ENCODE measurements at places on chromosomes 3 and 15.

DNA sequence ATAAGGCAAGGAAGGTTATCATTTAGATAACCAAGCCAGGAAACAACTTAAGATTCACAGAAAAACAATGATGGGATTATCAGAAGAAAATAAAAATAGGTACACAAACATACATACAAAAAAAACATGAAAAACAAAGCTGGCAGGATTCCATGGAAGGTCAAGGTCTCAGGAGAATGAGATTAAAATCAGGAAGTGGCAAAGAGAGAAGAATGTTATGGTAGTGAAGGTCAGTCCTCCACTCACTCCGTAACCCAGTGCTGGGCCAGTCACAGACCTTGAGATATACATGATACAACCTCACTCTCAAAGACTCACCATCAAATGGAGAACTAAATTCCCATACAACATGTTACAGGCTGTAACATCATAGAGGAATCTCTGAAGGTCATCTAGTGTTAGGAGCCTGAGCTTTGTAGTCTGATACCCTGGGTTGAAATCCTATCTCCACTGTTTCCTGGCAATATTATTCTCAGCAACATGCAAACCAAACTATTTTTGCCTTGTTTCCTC is 93.9 kb downstream of the CTNNB1 start:
- no peak overlapping the region for H3K27ac ChIP-seq
- H3K27me3 ChIP-seq = no peaks in the 10 kb centered on the region
- DNase-seq = no peak
- H3K36me3 ChIP-seq = no peaks in the 10 kb centered on the region

GRCh38 chr3:184811034-184811433 is 932 bp upstream of the VPS8 start:
- no peak overlapping the region for H3K4me3 ChIP-seq
- no peak for DNase-seq
- H3K27ac ChIP-seq = no peak overlapping the region
- peaks cover 27% of the 10 kb centered on the region for H3K4me1 ChIP-seq
- peaks cover 9% of the 10 kb centered on the region for H3K36me3 ChIP-seq

DNA sequence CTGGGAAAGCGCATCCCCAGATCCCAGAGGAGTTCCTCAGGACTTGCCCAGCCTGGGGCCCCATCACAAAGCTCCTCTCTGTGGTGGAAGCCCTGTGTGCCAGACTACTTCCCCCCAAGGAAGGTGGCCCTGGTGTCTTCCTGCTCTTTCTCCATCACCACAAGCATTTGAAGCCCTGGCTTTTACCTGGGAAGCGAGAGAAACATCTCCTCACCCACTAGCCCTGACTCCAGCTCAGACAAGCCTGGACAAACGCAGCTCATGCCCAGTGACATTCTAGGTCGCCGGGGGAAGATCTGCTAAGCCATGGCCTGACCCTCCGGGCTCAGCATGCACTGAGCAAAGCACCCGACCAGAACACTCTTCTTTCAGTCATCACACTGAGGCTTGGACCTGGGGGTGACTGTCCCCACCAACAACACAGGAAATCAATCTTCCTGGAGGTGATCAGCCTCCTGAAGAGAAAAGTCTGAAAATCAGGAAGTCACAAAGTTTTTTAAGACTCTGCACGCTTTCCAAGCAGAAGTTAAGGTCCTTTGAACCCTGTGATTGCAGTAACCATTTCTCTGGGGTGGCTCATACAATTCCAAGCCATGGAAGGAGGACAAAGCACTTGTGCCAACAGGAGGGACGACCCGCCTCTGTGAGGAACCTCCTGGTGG is 40.8 kb downstream of the KLHL25 start:
- peaks cover 14% of the 10 kb centered on the region for H3K4me1 ChIP-seq
- no peaks in the 10 kb centered on the region for H3K27me3 ChIP-seq
- peak overlapping the region; percentile 74 for H3K27ac ChIP-seq
- H3K36me3 ChIP-seq = peaks cover 19% of the 10 kb centered on the region
- DNase-seq = no peak

- no peaks in the 10 kb centered on the region for H3K36me3 ChIP-seq
- DNase-seq = no peak
- H3K4me1 ChIP-seq = no peaks in the 10 kb centered on the region
- no peak overlapping the region for H3K27ac ChIP-seq
Observed at GRCh38 chr3:144502402-144502801, 530.8 kb downstream of the DIPK2A start.

- H3K36me3 ChIP-seq = peaks cover 1% of the 10 kb centered on the region
- H3K4me3 ChIP-seq = no peak overlapping the region
- DNase-seq = no peak
- H3K27me3 ChIP-seq = peaks cover 52% of the 10 kb centered on the region
- no peak overlapping the region for H3K27ac ChIP-seq
Observed at GRCh38 chr3:143099690-143100089, 19.9 kb upstream of the CHST2 start.

- H3K4me1 ChIP-seq = peaks cover 29% of the 10 kb centered on the region
- no peak overlapping the region for H3K27ac ChIP-seq
- H3K4me3 ChIP-seq = no peak overlapping the region
- peaks cover 2% of the 10 kb centered on the region for H3K36me3 ChIP-seq
- peaks cover 19% of the 10 kb centered on the region for H3K27me3 ChIP-seq
Observed at GRCh38 chr3:195753581-195753980, 32.8 kb downstream of the MUC20 start.

- no peak overlapping the region for H3K27ac ChIP-seq
- H3K4me3 ChIP-seq = no peak overlapping the region
- no peaks in the 10 kb centered on the region for H3K36me3 ChIP-seq
- DNase-seq = no peak
Observed at GRCh38 chr3:163368168-163368567, 1710.1 kb downstream of the SI start.

DNA sequence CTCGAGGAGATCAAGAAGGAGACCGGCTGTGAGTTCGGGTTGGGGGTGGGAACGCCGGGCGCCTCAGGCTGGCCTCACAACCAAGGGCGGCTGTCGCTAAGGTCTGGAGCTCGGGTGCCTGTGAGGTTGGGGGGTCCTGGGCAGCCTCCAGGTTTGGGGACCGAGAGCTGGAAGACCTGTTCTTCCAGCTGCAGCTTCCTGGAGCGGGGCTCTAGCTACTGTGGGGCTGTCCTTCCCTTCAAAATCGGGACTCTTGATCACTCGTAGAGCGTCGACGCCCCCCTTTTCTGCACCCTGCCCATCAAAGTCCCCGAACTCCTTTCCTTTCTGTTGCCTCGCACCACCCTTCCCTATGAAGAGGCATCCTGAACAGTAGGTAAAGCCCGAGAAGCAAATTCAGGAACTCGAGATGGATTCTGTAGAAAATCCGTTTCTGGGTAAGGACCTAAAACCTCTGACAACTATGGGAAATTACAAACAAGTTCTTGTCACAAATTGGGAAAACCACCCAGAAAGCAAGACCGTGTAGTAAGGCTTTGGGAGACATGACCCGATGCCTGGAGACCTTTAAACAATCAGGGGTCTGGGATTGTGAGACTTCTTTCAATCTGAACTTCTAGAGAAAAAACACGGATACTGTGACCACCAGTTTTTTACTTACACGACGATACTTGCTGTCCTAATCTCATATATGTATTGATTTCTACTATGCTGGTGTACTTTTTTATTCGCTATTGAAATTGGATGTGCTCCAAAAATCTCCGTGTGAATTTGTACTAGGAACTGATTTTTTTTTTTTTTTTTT is 556 bp downstream of the CHP1 start:
- DNase-seq = no peak
- peak overlapping the region; percentile 88 for H3K27ac ChIP-seq
- peaks cover 21% of the 10 kb centered on the region for H3K4me1 ChIP-seq
- no peaks in the 10 kb centered on the region for H3K27me3 ChIP-seq
- H3K4me3 ChIP-seq = peak overlapping the region; percentile 89
- peaks cover 17% of the 10 kb centered on the region for H3K36me3 ChIP-seq

Measured in central memory CD8-positive, alpha-beta T cell (primary cell).